ENCODE measurements at places on chromosomes 7 and 10.

GRCh38 chr7:65938336-65938895 lies 43.6 kb downstream of the GUSB start:
- no peak for DNase-seq

- DNase-seq: no peak
Measured at GRCh38 chr7:122746948-122747347, 44.2 kb upstream of the RNF148 start.

GRCh38 chr10:42177077-42177792 lies 461.1 kb downstream of the ZNF33B start:
- DNase-seq: no peak

DNA sequence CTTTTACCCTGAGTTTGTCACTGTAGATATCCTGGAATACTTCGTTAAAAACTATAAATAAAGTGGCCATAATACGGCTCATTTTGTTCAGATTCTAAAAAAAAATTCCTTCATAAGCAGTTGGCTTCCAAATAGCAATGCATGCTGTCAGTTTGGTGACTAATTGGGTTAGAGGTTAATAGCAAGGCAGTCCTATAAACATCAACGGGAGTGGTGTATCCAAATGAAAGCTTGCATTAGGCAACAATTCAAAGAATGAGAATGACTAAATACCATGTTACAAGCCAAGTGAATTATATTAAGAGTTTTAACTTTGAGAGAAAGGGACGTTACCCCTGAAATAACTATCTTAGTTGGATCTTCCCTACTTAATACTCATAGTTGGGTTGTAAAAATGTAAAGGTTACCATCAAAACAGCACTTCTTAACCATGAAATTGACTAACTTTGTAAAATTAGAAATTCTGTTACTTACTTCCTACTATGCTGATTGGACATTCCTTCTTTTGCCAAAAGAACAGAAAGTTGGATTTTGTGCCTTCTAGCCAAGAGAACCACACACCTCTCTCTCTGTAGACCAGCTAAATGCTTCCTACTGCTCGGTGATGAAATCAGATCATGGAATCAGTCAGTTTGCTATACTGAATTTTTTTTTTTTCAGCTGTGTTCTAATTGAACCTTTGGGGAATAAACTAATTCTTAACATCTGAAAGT lies 98.0 kb downstream of the KAT6B start:
- DNase-seq: peak; percentile 96

- DNase-seq: no peak
Measured at GRCh38 chr10:51915031-51915542, 215.7 kb upstream of the CSTF2T start.

- no peak for DNase-seq
Measured at GRCh38 chr10:128158021-128158795, 32.0 kb upstream of the MKI67 start.

GRCh38 chr7:607938-608337 lies 88.3 kb upstream of the PDGFA start:
- DNase-seq: no peak

DNA sequence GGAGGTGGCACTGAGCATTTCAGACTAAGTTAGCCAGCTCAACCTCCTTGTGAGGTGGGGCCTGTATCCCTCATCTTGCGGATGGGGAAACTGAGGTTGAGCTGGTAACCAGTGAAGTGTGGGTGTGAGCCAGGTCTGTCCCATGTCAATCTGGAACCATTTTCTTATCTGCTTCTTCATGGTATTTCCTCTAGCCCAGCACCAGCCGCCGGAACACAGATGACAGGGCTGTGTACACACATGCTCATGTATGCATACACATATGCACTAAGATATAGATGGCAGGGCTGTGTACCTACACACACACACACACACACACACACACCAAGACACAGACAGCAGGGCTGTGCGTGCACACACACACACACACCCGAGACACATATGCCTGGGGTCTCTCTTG lies 18.5 kb downstream of the RAMP3 start:
- DNase-seq: no peak

DNA sequence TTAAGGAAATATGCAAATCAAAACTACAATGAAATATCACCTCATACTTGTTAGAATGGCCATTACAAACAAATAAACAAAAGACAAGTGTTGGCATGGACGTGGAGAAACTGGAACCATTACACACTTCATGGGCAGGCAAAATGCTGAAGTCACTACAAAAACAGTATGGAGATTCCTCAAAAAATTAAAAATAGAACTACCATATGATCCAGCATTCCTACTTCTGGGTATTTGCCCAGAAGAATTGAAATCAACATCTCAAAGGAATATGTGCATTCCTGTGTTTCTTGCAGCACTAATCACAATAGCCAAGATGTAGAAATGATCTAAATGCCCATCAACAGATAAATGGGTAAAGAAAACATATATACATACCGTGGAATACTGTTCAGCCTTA lies 83.6 kb downstream of the NRCAM start:
- no peak for DNase-seq

DNA sequence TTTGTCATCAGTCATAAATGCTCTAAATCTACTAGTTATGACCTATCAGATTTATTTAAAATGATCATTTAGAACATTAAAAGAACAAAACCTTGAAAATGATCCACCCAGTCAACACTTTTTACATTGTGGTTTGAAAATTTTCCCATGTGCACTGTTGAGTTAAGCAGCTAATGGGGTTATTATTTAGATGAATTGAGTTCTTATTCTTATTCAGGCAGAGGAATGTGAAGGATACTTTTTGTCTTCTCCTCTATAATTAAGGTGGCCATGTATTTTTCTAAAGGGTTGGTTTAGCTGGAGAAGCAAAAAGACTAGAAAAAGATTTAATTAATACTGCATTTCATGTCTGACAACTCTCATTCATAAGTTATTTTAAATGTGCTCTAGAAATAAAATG lies 74.9 kb upstream of the FEZF1 start:
- DNase-seq: no peak

- DNase-seq: peak; percentile 83
Measured at GRCh38 chr10:17200912-17201793, at the start of gene TRDMT1. Gene TRDMT1, minus strand, starts transcription at chr10:17201672. Its CDS starts 38 bp downstream, at chr10:17201634.

DNA sequence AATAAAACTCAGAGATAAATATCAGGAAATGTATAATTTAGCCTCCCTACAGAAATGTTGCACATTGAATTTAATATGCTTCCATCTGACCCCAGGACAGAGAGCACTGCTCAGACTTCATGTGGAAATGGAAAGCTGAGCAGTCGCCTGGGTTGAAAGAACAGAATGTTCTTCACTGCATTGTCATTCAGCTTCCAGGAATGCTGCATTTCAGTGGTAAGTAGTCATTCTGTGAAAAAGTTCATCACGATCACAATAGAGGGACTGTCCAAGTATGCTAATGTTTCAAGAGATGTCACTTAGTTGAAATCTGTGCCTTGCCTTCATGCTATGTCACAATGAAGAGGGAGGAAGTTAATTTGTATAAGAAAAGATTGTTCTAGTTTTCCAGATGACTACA lies 147.3 kb downstream of the NRCAM start:
- DNase-seq: peak; percentile 25

GRCh38 chr7:133746305-133746704 lies 380.8 kb upstream of the LRGUK start:
- DNase-seq: no peak

GRCh38 chr10:71740069-71740653 lies 20.6 kb upstream of the C10orf105 start:
- peak; percentile 80 for DNase-seq

DNA sequence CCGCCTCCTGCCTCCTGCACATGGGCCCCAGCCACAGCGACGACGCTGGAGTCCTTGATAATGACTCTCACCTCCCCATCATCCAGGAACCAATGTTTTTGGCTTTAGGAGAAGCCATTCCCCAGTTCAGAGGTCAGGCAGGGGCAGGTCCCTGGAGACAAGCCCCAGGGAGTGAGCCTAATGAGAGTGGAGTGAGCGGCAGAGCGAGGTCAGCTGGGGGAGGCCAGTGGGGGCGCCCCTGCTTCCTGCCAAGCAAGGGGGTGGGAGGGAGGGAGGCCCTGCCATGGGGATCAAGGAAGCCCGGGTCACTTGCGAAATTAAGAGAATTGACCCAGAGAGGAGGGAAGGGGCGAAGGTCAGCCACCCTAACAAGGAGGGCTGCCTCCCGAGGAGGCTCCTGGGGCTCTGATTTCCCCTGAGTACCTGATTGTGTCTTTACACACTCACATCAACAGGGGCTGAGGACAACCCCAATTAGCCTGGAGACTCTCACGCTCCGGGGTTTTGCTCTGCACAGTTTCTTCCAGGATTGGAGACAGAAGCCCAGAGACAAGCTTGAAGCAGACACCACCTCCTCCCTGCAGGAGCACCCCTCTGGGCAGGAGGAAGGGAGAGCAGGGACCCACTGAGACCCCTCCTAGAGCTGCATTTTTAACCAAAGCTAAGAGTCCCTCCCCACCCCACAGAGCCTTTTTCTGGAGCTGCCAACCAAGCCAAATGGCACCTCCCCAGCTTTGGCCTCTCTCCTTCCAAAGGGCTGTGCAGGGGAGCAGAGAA lies 112.1 kb downstream of the COL13A1 start:
- no peak for DNase-seq

DNA sequence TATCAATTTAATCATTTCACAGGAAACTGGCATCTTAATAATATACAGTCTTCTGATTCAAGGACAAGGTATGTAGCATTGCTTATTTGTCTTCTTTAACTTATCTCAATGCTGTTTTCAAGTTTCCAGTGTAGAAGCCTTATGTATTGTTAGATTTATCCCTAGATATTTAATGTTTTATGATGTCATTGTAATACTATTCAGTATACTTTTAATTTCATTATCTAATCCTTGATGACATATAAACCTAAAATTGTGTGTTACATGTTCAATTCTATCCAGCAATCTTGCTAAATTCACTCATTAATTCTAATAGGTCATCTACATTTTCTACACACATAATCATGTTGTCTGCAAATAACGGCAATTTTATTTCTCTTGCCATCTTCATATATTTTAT lies 126.3 kb upstream of the SEC61G start:
- no peak for DNase-seq

DNA sequence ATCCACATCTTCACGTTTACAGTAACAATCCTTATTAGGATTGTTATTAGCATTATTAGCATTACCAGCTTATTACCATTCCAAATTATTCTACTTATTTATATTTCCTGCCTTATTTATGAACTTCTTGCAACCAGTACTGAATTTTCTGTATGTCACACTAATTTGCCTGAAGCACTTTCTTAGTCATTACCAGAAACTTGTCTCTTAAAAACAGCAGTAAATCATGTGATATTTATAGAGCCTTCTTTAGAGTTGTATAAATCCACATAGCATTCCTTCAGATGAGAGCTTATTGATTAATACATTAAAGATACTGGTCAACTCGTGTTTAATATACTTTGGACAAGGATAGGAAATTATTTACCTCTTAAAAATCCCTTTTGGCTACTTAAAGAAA lies 618.6 kb downstream of the SUGCT start:
- DNase-seq: no peak

- no peak for DNase-seq
Measured at GRCh38 chr7:44380831-44381493, 55.6 kb upstream of the CAMK2B start.

GRCh38 chr10:126584836-126585235 lies 85.7 kb downstream of the C10orf90 start:
- no peak for DNase-seq

DNA sequence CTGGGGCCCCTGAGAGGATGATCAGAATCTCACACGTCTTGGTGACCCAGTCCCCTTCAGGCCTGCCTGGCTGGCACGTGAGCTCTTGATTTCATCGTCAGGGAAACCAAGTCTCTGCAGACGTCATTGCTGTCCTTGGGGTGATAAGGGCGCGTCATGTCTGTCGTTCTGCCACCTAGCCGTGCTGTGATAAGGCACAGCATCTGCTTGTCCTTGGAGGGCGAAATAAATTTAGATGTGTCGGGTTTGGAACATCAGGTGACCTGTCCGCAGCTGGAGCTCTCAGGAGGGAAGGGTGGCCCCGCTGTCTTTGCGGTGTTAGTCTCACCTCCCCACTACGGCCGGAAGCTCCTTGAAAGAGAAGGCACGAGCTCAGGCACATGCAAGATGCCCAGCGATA lies 129.2 kb downstream of the GRK5 start:
- DNase-seq: no peak

DNA sequence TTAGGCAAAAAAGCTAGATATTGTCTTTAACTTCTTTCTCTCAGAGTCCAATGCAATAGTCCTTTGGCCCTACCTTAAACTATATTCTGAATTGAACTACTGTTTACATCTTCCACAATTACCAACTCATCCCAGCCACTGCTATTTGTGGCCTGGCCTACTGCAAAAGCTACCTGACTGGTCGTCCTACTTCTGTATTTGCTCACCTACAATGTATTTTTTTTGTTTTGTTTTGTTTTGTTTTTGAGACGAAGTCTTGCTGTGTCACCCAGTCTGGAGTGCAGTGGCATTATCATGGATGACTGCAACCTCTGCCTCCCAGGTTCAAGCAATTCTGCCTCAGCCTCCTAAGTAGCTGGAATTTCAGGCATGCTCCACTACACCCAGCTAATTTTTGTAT lies 51.2 kb downstream of the ARL4A start:
- no peak for DNase-seq

- DNase-seq: no peak
Measured at GRCh38 chr10:74500816-74501215, 325.6 kb upstream of the KAT6B start.

DNA sequence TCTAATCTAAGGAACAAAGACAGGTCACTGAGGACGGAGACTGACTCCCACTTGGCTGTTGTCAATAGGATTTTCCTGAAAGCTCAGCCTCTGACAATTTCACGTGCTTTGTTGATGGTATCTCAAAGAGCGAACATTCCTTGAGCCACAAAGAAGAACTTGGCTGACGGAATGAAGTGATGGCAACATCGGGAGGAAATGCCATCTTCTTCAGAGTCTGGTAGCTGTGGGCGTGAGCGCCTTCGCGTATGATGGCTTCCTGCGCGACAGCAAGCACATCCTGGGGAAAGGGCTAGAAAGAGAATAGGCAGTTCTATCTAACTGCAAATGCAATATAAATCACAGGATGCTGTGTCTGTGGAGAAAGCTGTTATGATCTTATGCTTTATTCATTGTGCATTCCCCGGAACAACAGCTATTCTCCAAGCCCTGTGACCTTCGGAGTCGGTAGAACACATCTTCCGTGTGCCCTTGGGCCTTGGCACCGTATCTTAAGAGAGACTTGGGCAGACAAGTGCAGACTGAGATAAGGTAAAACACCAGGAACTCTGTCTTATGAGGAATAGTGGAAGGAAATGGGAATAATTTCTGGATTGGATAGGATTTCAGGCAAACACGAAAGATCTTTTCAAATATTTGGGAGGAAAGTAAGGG lies 19.6 kb upstream of the GTPBP4 start:
- DNase-seq: no peak

- DNase-seq: no peak
Measured at GRCh38 chr7:8205537-8205936, 56.4 kb downstream of the ICA1 start.

DNA sequence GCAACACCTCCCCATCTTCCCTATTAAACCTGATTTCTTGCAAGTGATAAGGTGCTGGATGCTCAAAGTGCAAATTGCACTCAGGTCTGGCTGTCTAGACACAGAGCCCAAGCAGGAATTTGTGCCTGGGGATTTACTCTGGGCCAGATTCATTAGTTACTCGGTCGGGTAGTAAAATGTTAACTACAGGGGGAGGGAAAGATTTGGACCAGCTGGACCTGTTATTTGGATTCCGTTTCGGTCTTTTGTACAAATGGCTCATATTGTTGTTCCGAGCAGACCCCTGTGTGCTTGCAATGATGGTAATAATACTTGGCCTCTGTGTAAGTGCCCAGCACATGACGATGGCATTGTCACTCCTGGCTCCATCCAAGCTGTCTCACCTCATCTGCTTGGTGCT lies 609.6 kb downstream of the KCNMA1 start:
- no peak for DNase-seq

- DNase-seq: no peak
Measured at GRCh38 chr10:124142006-124142739, 48.8 kb upstream of the CHST15 start.

All from RWPE1 (cell line).